ENCODE measurements at places on chromosomes 3 and 15.

DNA sequence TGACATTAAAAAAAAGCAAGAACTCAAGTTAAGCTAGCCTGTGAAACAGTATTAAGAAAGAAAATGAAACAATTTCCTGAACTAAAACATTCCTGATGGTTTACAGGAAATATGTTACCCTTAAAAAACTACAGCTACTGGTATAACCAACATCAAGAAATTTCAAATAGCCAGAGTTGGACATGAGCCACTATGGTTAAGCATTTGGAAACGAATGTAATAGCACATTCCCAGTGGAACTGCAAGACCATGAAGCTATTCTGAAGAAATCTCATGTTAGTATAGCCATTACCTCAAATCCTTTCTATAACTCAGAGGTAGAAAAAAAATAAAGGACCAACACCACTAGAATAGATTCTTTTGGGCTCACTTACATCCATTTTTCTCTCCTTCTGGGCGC is 30.2 kb downstream of the CPNE4 start:
- DNase-seq, result no peak

DNA sequence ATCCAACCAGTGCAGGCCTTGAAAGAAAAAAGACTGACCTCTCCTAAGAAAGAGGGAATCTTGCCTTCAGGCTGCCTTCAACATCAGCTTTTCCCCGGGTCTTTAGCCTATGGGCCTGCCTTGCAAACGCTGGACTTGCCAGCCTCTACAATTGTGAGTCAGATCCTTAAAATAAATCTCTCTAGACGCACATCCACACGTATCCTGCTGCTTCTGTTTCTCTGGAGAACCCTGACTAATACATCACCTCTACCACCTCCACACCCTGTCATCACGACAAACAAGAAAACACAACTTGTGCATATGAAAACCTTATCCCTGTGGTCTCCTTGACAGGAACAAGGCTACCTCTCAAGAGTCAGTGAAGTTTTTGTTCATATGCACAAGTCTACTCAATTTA is 11.8 kb downstream of the CYFIP1 start:
- no peak for DNase-seq

- no peak for DNase-seq
Measured at GRCh38 chr3:130748981-130749380, 2.4 kb upstream of the PIK3R4 start.

DNA sequence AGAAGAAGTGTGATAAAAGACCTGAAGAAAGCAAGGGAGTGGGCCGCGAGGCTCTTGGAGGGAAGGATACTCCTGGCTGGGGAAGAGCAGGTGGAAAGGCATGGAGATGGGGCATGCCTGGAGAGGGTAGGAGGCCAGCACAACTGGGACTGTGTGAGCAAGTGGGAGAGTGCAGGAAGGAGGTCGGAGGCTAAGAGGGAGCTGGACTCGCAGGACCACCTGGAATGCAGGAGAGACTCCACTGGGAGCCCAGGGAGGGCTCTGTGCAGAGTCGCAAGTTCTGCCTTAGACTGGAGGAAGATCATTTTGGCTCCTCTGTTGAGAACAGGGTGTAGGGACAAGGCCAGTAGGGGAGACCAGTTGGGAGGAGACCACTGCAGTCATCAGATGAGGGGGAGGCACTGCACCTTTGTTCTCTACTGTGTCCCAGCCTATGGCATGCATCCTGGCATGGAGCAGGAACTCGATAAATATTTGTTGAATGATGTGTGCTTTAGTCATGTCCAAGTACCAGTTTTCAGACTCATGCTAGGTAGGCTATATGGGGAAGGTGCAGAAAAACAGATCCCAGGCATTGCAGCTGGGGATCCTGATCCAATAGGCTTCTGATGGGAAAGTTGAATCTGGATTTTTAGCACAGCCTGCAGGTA is 13.7 kb downstream of the FAM107A start:
- DNase-seq, result no peak

DNA sequence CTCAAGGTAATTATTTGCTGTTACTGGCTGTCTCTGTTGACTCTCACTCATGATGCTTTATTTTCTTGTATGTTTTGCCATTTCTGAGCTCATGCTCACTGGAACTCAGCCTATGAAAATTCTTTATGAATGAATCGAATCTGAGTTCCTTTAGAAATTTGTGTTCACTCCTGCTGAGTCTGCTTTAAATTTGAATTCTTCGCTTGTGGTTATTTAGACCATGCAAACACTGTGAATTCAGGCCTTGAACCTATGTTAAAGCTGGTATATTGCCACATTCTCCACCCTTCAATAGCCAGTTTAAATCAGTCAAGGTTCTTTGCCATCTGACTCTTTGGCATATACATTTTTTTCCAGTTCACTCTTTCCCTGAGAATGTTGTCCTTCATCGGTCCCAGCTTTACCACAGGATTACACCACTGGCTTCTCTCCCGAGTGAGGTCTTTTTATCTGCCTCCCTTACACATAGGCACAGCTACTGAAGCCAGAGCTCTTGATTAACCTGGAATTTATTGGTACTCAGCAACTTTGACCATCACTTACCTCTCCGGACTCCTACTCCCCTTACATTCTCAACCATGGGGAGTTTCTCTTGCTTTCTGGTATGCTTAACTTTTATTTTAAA is 400.6 kb downstream of the VPS13C start:
- DNase-seq, result no peak

GRCh38 chr3:44516230-44516629 is 38.8 kb upstream of the ZNF445 start:
- no peak for DNase-seq

Data from stimulated activated CD4-positive, alpha-beta T cell treated with anti-CD3 and anti-CD28 coated beads, TNF-alpha, amount 100 ng/mL, for 4 hours (primary cell).